ENCODE measurements at places on chromosomes 6 and 20.
A peak's percentile ranks its signal among the peaks of the same experiment; 100 is the strongest.

GRCh38 chr6:36821581-36822335 is 17.5 kb downstream of the CPNE5 start:
- no peak for DNase-seq

DNA sequence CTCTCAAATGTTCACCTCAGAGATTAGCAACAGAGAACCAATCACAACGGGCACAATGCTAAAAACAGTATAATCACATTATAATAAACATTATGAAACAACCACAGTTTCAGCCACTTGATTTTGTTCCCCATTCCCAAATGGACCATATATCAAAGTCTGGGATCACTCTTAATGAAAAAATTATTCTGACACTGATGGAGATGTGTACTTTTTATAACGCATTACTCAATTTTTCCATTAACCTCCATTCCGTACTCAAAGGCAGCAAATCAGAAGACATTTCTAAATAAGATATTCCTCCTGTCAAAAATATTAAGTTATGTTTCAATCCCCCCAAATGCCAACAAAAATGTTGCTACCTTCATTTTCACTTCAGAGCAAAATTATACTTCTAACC is 2.8 kb downstream of the CPNE1 start:
- DNase-seq = no peak

- no peak for DNase-seq
Observed at GRCh38 chr20:48309293-48309692, 518.5 kb downstream of the PREX1 start.

DNA sequence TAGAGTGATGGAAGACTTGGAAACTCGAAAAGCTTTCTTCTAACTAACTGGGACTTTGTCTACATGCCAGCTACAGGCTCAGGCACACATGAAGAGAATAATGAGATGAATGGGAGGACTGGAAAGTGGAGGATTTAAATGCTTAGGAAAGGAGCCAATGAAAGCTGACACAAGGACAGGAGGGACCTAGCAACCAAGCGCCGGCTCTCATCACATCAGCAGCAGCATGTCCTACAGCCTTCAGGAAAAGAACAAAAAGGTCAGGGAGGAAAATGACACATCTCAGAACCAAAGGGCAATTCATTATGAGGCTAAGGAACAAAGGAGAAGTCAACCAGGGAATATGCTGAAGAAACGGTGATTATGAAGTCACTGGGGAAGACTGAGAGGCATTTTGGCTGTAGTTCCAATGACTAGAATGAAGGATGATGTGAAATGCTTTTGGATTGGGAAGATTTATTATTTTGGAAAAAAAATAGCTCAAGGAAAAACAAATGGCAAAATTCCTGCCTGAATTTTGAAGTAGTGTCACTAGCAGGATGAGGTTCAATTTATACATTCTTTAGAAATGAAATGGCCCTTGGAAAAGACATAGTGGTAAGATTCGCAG is 5.7 kb downstream of the BACH2 start:
- no peak for DNase-seq

- no peak for DNase-seq
Observed at GRCh38 chr20:51174536-51174935, 151.6 kb upstream of the KCNG1 start.

- DNase-seq = no peak
Observed at GRCh38 chr6:140174524-140174923, 800.1 kb upstream of the CITED2 start.

DNA sequence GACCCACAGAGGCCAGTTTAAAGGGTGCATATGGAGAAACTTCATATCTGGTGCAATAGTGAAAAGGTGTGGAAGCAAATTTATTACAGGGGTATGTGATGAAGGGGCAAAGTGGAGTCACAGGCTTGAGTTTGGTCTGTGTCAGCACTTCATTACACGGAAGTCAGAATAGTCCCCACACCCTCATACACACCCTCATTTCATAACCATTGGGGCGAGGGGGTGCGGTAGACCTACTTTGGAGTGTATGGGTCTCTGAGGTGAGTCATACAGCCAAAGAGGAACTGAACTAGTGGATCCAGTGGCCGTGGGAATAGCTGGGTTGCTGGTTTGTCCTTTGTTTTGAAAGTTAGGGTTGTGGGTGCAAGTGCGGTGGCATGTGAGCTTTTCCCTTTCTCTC is 3.3 kb downstream of the TM9SF4 start:
- no peak for DNase-seq

DNA sequence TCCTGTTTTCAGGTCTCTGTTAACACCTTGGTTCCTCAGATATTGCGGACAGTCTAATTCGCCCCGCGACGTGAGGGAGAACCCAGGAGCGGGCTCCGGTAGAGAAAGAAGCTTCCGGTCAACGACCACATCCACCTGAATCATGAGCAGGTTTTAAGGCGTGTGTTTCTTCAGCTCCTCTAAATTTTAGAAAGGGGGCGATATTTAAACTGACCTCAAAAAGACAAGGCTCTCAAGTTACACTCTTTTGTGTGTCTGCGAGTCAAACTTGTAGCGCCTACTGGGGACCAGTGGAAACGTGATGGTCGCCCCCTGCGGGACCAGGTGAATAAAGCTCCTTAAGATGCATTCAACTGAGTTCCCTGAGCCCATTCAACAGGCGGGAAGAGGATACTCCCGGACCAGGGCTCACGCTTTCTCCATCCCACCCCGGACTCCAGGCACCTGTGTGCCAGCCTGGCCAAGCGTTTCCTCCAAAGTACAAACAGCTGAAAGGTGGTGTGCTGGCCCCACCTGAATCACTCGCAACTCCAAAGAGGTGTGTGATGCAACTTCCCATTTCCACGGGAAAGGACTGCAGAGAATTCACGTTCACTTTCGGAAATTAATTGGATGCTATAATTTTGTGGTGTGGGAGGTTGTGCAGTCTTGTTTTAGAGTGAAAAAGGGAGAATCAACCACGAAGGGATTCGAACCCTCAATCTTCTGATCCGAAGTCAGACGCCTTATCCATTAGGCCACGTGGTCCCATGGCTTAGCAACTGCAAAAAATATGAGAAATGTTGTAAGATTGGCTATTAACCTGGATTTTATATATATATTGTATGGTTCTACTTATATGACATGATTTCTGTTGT is 17.0 kb downstream of the GPX5 start:
- peak; percentile 25 for DNase-seq

GRCh38 chr6:153989989-153990388 is 49.1 kb upstream of the OPRM1 start:
- DNase-seq = no peak

DNA sequence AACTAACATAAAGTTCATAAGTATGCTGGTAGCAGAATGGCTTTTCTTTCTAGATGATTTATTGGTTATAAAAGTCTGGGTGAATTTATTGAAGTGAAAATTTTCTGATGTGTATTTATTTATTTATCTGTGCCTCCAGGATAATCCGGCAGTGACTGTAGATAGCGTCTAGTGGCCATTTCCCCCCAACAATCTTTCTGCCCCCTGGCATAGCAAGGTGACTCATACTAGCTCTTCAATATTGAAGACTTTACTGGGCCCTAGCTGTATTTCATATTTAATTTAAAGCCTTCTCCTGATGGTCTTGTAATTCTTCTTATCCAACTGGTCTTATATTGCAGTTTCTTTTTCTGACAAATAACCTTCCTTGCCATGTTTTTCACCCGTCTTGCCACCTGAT is 154.1 kb upstream of the SGK1 start:
- no peak for DNase-seq

DNA sequence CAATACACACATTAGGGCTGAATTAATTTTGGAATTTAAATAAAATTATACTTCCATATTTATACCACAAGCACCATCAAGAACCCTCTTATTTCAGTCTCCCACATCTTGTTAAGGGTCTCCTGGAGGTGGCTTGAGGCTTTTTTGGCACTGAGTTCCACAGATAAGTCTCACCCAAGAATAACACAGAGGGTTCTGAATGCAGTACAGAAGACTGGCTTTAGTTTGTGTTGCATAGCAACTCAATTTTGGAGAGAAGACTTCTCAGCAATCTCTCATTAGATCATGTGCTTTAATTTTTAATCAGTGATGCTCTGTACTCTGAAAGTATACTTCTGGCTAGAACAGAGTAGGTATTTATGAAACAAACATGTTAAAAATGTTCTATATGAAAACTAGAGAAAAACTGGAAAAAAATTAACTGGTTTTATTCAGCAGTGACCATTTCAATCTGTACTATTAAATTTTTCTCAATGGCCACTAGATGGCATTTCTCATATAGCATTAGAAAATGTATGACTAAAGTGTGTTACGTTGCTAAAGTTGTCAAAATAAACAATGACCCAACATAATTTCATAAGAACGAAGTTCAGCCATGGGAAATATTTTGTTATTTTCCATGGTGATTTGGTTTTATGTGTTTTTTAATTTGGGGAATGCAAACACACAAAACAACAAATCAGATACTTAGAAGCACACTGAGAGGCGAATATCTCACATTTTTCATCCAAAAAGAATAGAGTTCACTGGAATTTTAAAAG is 32.7 kb upstream of the MAP7 start:
- DNase-seq = no peak

GRCh38 chr20:19758501-19759331 is 658 bp downstream of the RIN2 start:
- peak; percentile 51 for DNase-seq

GRCh38 chr20:45937765-45938164 is 3.3 kb downstream of the PCIF1 start:
- no peak for DNase-seq

DNA sequence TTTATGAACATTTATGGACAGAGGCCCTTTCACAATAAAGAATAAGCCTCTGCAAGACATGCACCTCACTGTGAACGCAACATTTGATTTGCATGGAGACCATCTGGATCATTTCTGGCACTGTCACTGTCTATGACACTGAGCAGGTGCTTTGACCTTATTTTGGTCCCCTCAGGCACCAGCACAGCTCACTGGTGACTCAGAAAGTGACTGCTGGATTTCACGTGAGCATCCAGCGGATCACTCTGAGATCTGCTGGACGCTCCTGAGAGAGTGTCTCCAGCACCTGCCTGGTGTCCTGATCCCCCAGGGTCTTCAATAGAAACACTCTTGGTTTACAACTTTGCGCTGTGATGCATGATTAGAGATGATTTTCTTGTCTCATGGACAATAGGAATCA is 375.7 kb downstream of the TENT5A start:
- DNase-seq = no peak

- DNase-seq = no peak
Observed at GRCh38 chr6:9628819-9629218, 786.1 kb downstream of the TFAP2A start.

DNA sequence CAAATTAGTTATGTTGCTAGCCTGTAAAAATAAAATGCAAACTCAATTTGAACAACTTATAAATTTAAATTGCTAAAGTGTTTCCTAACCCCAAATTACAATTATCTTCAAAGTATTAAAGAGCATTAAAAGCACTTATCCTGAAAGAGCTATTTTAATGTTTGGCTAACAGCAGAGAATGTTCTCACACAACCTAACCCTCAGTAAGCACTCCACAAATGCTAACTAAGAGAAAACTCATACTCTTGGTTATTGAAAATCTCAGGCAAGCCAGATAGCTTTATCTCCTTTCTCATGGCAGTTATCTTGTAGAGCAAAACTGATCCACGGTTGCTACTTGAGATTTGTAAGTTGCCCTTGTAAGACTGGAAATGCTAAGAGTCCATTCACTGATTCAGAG is 30.5 kb upstream of the ADGRF1 start:
- no peak for DNase-seq

- no peak for DNase-seq
Observed at GRCh38 chr6:142378138-142378875, 76.5 kb downstream of the ADGRG6 start.

DNA sequence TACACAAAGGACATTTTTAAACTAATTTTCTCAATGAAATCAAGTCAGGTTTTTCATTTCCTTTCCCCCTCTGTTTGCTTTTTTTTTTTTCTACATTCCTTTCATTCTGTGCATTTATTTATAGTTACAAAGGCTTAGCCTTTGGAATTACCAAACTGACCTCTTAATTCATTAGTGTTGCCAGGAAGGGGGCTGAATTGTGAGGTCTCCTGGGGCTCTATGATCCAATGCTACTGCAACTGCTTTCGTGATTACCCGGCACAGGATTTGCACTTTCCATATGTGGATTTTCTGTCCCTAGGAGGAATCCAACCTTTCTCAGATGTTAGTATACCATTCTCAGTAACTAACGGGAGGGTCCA is 35.3 kb downstream of the NEDD9 start:
- DNase-seq = no peak

DNA sequence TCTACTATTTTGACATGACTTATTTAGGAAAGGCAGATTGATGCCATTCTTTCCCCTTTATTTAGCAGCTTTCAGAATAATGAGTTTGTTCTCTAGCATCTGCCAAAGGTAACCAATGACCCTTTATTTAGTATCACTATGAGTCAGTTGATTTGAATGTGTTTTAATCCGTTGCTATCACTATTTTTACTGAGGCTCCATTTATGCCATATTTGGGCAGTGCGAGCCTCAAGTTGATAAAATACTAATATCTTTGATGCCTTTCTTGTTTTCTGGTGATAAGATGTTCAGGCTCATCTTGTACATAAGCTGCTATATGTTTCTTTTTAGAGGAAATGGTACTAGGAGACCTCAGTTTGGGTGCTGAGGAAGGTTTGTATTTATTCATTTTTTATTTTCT is 15.6 kb upstream of the NOTCH4 start:
- DNase-seq = no peak

DNA sequence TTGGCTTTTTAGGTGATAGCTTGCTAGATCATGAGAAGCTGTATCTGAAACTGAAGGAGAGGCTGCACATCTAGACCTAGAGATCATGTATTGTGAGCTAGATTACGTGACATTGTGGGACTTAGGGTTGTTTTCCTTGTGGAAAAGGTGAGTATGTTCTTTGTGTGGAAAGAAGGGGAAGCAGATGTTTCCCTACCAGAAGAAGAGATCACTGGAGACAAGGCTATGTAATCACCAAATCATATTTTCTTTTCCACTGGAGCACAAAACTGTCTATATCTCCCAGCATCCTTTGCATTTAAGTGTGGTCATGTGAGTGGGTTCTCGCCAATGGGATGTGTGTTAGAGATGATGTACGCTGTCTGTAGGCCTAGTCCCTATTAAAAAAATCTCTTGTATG is 7.0 kb upstream of the EPB41L2 start:
- no peak for DNase-seq

DNA sequence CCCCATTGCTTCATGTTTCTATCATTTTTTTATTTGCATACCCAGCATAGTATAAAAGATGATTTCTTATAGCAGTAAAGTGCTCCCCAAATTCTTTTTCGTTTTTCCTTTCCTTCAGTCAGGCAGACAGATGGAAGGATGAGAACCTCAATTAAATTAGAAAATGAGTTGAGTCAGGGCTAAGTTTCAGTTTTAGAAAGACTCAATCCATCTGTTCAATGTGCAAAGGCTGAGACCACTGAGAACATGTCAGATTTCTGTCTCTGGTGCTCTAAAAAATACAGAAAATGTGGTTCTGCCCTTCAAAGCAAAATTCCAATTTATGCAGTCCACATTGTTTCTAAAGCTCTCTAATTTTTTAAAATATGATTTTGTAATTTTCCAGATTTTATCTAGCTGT is 257.6 kb upstream of the HS3ST5 start:
- no peak for DNase-seq

- peak; percentile 72 for DNase-seq
Observed at GRCh38 chr20:1815502-1816085, 79.6 kb upstream of the SIRPA start.

All from midbrain (tissue), 1 donor.